ENCODE measurements at places on chromosomes 3 and 15.

DNA sequence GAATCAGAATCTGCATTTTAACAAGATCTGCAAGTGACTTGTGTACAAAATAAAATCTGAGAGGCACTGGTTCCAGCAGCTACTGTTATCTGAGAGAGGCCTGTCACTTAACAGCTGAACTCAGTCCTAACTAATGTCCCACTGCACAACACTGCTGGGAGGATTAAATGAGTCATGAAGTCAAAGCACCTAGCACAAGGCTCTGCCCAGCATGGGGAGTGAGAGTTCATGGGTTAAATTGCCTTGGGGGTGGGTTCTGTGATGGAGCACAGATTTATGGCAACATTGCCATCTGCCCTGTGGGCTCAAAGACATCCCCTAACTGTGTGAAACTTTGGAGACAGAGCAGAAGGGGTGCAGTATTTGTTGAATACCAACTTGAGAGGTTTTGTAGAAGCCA, 250.9 kb downstream of the PLCL2 start:
- no peak for DNase-seq

DNA sequence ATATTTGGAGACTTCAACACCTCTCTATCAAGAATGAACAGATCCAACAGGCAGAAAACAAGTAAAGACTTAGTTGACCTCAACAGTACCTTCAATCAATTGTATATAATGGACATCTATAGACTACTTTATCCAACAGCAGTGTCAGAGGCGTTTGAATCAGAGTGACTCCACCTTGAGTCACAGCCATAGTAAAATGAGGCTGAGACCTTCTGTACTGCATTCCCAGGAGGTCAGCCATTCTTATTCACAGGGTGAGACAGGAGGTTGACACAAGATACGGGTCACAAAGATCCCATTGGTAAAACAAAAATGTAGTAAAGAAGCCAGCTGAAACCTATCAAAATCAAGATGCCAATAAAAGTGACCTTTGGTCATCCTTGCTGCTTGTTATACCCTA, 299.8 kb downstream of the CNTN3 start:
- DNase-seq = no peak

GRCh38 chr15:93360318-93360717, 271.3 kb upstream of the RGMA start:
- no peak for DNase-seq

DNA sequence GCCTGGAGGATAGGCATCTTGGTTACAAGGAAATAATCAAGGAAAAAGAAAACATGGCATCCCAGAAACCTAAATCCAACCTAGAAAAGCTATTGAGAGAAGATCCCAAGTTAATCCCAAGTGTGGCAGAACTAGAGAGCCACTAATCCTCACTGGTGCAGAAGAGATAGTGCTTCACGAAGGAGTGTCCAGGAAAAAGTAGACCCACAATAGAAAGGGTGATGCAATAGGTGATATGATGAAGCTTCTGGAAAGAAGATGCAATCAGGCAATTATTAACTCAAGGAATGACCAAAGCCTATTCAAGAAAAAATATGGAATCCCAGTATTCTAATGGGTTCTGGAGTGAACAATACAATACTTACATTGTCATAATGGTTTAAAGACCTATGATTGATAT, 95.2 kb downstream of the AQP9 start:
- DNase-seq = no peak

- no peak for DNase-seq
Observed at GRCh38 chr3:193372783-193373182, 5.8 kb downstream of the ATP13A5 start.

DNA sequence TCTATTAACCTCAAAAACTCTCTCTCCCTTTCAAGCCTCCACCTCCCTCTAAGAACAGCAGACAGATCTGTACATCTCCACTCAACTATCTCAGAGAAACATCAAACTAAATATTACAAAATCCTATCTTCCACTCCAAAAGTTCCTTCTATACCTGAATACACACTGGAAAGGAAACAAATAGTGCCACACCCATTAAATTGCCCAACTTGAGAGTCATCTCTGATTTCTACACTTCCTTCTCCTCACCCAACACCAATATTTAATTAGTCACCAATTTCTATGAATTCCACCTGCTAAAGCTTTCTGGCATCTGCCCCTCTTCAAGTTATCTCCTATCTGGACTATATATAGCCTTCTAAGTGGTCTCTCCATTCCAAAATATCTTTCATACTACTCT, 65.8 kb downstream of the PEAK1 start:
- DNase-seq = no peak

DNA sequence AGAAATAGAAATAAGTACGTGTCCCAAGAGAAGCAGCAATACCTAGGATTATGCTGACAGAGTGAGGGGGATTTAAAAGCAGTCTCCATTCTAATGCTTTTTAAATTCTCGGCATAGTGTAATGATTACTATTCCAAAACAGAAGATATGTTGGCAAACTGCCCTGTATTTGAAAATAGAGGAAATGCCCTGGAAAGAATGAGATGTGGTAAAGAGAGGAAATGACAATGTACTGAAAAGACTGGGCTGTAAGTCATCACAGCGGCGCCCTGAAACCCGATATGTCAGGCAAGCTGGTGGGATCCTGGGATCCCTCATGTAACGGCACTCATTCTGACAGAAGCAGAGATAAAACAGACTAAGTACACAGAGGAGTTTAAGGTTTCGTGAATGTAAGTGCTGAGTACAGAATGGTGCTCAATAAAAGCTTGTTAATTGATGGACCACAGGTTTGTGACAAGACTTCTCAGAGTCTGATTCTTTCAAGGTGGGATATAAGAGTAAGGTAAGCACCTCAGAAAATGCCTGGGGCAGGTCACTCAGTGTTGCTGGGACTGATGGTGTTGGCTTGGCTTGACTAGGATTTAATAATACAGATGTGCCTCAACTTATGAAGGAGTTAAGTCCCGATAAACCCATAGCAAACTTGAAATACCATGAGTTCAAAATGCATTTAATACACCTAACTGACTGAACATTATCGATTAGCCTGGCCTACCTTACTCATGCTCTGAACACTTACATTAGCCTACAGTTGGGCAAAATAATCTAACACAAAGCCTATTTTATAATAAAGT, 91.4 kb downstream of the NFKBIZ start:
- peak; percentile 84 for DNase-seq

DNA sequence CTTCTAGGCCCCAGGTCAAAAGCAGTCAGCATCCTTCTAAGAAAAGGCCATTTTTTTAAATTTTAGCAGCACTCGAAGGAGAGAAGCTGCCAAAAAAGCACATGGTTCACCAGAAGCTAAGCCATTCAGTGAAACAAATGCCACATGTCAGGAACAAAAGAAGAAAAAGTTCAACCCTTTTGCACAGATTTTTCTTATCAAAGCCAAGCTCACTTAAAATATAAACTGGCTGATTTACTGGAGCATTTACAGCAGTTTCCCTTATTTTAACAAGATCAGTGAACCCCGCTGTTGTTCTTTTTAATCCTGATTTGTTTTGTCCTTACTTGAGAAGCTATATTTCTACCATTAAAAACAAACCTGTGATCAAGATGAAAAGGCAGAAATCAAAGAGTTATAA, 46.5 kb upstream of the SYNPR start:
- DNase-seq = no peak

DNA sequence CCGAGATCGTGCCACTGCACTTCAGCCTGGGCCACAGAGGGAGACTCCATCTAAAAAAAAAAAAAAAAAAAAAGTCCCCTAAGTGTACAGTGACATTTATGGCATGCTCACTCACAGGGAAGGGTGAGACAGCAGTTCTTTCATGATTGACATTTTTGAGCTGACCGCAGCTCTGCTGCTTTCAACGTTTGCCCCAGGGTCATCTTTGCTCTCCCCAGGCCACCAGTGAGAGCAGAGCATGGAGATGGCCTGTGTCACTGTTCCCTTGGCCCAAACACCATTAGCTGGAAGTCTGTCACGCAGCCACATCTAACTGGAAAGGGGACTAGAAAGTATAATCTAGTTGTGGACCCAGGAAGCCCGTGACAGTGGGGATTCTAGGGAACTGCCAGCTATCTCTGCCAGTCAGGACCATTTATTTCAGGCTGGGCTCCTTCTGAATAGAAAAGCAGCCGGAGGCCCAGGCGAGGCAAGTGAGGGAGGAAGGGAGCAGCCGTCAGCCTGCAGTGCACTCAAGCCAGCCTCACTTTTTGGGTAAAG, 193.4 kb upstream of the HES1 start:
- no peak for DNase-seq

- DNase-seq = no peak
Observed at GRCh38 chr3:195897853-195898415, 10.4 kb downstream of the TNK2 start.

GRCh38 chr3:39453134-39453533, 14.3 kb upstream of the MOBP start:
- no peak for DNase-seq

- DNase-seq = peak; percentile 66
Observed at GRCh38 chr15:57152666-57153539, 223.4 kb upstream of the CGNL1 start.

GRCh38 chr3:190288836-190289235, 33.4 kb downstream of the CLDN1 start:
- no peak for DNase-seq

- no peak for DNase-seq
Observed at GRCh38 chr3:118705487-118706219, 329.0 kb downstream of the IGSF11 start.

DNA sequence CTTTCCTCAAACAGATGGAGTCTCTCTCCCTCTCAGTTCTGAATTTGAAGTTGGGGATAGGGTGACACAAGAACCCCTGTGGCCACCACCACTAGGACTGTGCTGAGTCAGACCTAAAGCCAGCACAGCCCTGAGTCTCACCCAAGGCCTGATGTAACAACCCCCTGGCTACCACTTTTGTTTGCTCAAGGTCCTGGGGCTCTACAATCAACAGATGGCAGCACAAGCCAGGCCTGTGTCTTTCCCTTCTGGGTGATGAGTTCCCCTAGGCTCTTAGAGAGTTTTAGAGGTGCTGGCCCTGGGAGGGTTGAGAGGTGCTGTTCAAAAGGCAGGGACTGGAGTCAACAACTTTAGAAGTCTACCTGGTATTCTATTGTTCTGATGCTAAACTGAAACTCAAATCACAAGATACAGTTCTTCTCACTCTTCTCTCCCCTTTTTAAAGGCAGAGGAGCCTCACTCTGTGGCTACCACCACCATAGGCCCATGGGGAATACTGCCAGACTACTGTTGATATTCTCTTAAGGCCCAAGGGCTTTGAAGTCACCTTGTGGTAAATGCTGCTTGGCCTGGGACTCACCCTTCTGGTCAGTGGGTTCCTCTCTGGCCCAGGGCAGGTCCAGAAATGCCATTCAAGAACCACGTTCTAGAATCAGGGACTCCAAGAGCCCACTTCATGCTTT, 6.5 kb downstream of the OR5K4 start:
- no peak for DNase-seq

DNA sequence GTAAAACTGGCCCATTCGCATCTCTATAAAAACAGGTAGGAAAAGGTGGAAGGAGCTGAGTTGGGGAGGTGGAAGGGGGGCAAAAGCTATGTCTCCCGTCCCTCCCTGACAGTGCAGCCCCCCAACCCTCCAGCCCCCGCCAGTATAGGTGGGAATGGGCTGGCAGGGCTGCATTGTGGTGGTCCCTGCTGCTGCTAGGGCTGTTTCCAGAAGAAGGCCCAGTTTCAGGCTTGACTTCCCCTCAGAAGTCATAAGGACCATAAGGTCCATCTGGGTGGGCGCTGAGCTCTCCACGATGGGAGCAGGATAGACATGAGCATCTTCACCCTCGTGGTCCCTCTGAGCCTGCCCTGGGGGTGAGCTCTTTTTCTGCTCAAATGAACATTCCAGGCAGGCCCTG, 44.2 kb downstream of the APBA2 start:
- no peak for DNase-seq

DNA sequence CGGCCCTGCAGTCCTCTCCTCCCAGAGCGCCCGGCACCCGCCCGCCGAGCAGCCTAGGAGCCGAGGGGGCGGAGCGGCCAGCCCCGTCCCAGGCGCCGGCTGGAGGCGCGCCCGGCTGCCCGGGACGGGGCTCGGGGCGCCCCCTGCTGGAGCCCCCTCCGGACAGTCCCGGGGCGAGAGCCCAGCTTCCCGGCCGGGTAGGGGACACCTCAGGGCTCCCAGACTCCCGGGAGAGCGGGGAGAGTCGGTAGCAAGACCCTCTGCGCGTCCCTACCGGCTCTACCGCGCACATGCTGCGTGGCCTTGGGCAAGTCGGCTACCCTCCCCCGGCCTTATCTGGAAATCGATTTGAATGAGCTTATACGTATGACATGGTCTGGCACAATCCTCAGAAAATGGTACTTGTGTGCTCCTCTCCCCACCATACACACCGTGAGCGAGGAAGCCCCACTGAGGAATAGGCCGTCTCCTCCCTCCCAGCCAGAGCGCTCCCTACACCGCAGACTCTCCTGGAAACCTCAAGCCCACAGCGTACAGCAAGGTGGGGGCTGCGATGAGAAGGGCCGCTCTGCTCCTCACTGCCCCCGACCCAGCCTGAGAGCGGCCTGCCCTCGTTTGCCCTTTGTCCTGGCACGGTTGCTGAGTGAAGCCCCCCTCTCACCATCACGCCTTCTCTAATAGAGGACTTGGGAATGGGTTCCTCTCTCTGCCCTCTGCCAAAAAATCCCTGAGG, at the start of gene DAPK2:
Gene DAPK2 (minus strand): TSS at position 65 of the 733 bp plus-strand sequence. CDS start 6,224 bp downstream, outside the sequence.
- peak; percentile 23 for DNase-seq

DNA sequence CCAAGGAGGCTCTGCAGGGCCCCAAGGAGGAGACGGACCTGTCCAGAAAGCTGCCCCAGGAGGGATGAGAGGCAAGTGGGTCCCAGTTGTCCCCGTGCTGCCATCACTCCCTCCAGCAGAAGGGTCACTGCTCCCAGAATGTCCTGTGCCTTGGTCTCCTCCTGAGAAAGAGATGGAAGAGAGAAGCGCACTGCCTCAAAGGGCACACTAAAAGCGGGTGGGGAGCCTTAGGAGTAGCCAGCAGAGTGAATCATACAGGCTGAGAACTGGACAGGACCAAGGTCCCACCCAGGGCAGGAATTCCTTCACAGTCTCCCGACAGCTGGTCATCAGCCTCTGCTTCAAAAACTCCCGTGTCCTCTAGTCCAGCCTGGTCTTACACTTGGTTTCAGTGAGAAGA, 4.6 kb downstream of the THPO start:
- DNase-seq = no peak

GRCh38 chr3:95394286-95394685, 1331.4 kb downstream of the NSUN3 start:
- no peak for DNase-seq

- peak; percentile 95 for DNase-seq
Observed at GRCh38 chr15:34969340-34970097, at the start of gene AQR. TSS of gene AQR (minus strand) at chr15:34969742. CDS start at chr15:34969613, 129 bp downstream.

GRCh38 chr15:99429681-99430081, 136.1 kb upstream of the MEF2A start:
- no peak for DNase-seq

DNA sequence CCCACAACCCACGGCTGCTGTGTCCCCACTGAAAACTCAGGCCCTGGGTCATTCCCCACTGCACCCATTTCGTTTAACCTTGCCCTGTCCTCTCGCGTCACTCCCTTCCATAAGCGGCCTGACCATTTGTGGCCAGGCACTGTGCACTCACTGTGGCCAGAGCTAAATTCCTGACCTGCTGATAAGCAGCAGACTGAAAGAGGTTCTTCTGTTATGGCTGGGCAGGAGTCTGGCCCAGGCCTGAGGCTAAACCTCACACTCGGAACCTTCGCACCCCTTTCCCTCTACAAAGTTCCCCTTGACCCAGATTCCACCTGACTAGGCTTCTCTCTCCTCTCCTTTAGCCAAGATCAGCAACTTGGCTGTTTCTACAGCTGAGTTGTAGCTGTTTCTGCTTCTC, 62.3 kb downstream of the ADAMTS17 start:
- DNase-seq = no peak

- no peak for DNase-seq
Observed at GRCh38 chr3:116253511-116253910, 191.8 kb downstream of the LSAMP start.

Measured in foreskin melanocyte (primary cell).